ENCODE measurements at places on chromosomes 12 and 14.

GRCh38 chr12:31631809-31632208, 27.7 kb upstream of the ETFBKMT start:
- DNase-seq: no peak

- DNase-seq: no peak
These were observed 82.1 kb upstream of the FERMT2 start for GRCh38 chr14:53032838-53033390.

DNA sequence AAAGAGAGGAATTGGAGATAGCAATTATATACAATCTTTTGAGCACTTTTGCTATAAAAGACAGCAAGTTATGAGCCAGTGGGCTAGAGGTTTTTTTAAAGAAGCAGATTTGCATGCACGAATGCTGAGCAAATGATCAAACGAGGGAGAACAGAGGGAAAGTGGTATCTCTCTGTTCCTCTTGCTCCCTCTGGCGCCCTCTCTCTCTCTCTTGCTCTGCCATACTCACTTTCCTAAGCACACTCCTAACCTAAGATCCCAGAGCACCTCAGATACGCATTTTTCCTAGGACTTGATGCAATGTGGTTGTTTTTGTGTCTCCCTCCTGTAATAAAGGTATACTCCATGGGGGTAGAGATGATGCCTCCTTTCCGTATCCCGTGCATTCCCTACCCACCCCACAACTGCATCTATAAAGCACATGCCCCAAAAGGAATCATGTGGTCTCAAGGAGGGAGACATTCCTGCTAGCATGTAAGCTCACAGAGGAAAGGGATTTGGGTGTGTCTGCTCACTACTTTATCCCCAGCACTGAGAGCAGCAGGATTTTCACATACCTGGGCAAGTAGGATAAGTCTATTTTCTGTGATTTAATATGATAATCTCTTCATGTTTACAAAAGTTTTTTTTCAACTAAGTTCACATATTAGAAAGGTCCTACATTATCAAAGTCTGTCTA, 270.2 kb downstream of the SSPN start:
- no peak for DNase-seq

GRCh38 chr14:23129759-23130316, 10.8 kb upstream of the CEBPE start:
- no peak for DNase-seq

DNA sequence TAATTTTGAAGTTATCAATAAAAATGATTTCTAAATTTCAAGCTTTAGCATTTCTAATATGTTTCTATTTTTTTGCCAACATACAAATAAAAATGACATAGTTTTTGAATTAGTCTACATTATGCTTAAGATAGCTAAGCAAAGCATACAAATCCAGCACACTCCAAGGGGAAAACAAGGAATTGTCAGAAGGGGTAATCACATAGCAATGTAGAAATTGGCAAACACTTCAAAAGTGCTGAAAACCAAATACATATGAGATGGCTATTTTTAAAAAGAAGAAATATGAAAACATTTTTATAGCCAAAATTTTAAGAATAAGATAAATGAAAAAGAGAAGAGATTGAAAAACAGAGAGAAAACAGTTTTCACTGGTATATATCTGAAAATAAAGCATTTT, 308.0 kb downstream of the SLC6A15 start:
- DNase-seq: no peak

DNA sequence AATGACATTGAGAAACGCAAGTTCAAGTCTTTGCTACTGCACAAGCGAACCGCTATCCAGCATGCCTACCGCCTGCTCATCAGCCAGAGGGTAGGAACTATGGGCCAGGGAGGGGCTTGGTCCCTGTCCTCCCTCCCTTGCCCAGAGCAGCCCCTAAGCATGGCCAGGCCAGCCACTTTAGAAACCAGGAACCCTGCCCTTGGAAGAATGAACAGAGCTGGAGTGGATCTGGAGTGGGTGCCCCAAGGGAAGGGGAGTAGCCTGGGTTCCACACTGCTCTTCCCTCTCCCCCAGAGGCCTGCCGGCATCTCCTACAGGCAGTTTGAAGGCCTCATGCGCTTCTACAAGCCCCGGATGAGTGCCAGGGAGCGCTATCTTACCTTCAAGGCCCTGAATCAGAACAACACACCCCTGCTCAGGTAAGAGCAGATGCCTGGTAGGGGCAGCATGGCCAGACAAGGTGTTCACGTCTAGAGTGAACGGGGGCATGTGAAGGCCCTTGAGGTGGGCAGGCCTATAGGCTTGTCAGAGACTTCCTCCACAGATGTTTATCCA, 55.8 kb downstream of the TPCN1 start:
- DNase-seq: no peak

- DNase-seq: no peak
These were observed 96.9 kb downstream of the SETD3 start for GRCh38 chr14:99383472-99384449.
